ENCODE measurements at places on chromosomes 5 and 9. TPM values are rescaled to one million over a fixed set of nuclear protein-coding genes. Genes with fewer than 3 reads are reported as not detected.

The ORM2 gene
- total RNA-seq = not detected

The ORM1 gene
- 3.3 TPM for total RNA-seq

DNA sequence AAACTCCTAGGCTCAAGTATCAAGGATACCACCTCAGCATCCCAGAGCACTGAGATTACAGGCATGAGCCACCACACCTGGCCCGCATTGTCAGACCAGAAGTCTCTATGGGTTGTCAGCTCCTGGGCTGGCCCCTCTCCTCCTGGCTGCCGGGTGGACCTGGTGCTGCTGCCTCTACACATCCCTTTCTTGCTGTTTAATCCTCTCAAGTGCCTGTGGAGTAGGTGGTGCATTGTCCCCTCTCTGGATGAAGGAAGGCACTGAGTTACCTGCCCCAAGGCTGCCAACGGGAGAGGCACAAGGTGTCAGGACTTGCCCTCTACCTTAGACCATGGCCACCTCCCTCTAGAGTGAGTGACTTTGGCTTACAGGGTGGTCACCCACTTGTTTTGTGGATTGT, 37.4 kb downstream of the PHF2 start:
- no peak for DNase-seq

DNA sequence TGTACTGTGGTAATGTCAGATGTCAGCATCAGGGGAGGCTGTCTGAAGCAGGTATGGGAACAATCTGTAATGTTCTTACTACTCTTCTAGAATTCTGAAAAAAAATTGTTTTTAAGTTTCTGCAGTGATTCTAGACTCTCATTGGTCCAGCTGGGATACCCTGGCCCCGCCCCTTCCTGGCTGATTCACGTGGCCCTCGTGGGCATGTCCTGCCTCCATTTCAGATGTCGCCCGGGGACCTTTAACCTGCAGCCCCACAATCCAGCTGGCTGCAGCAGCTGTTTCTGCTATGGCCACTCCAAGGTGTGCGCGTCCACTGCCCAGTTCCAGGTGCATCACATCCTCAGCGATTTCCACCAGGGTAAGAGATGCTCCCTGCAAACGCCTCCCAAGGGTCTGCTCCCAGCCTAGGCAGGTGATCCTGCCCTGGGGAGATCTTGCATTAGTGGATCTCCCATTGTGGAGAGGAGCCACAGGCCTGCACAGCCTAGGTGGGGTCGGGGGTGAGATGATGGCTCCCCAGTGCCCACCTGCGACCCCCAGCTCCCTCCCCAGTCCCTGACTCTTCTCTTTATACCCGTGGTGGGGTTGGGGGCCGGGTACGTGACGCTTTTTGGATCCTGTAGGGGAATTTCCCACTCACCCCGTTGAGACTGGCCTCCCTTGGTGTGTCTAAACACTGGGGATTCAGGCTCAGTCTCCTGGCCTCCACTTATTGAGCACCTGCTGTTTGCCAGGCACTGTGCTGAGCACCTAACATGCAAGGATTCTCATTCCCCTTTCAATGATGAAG, 36.5 kb downstream of the LAMC3 start:
- no peak for DNase-seq

The PCDHB7 gene
- total RNA-seq = 2.4 TPM

- DNase-seq = no peak
Measured at GRCh38 chr9:76725011-76725546, 39.2 kb upstream of the PCA3 start.

The MGAT4B gene
- total RNA-seq = 93.8 TPM

The IL3 gene
- not detected for total RNA-seq
